ENCODE measurements at places on chromosomes 5 and 9.

GRCh38 chr5:11054014-11054413 is 293.0 kb upstream of the DAP start:
- DNase-seq = no peak

DNA sequence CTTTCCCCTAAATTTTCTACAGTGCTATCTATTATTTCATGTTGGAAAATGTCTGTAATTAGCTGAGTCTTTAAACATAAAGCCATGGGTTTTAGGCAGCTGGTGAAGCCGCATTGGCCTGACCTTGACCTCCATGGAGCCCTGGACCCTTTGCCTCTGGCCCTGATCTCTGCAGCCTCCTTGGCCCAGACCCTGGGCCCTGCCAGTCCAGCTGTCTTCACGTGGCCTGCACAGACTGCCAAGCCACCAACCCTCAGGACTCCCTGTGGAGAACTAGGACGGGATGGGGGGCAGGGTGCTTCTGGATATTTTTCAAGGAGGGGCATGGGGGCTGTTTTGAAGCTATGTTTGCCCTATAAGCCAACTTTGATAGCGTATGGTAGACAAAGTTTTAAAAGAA is 29.8 kb upstream of the PPARGC1B start:
- DNase-seq = no peak

GRCh38 chr5:139975306-139975705 is 67.8 kb downstream of the NRG2 start:
- no peak for DNase-seq

DNA sequence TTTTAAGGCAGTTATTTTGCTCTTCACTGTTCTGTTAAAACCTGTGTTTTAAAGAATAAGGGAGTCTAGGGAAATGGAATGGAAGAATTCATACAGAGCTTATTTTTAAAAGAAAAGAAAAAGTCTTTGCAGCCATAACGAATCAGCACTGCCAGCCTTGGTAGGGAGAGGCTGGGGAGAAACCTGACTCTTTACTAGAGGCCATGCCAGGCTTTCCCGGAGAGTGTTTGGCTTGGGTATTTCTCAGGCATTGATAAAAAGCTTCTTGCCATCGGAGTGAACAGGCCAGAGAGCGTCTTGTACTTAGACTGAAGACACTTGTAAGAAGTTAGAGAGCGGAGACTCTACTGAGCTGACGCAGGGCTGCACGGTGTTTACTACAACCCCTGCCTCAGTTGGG is 72.7 kb upstream of the NFIL3 start:
- DNase-seq = no peak

DNA sequence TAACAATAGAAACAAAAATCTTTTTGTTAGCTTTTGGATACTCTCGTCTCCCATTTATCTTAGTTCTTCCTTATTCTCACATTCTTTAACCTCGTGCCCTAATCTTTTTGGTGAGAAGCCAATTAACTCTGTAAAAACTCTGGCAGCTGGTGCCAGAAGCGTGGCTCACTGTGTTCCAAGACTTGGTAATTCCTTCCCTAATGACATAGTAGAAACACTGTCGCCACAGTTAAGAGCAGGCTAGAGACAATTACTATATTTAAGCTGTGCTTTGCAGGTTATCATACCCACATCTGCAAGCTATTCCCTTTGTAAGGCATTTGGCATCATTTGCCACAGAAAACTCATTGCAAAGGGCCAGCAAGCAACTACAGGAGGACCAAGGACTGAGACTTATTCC is 160.9 kb upstream of the PIK3R1 start:
- no peak for DNase-seq

- peak; percentile 19 for DNase-seq
These were observed 1573.4 kb downstream of the EFNA5 start for GRCh38 chr5:106097340-106097739.

DNA sequence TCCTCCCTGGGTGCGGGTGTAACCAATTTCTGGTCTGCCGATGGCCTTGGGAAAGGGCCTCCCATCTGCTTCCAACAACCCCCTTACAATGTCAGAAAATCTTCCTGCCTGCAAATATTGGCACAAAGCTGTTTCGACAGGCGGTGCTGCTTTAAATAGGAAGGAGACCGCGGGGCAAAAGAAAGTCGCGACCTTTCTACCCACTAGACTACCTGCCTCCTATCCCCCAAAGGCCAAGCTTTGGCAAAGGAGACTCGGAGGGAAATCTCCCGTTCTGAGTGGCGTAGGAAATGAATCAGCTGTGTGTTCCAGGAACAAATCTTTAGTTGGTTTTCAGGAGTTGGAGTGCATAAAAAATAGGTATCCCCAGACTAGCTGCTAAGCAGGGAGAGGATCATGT is 36.8 kb upstream of the NFIB start:
- DNase-seq = no peak

GRCh38 chr9:93646640-93647178 is 70.3 kb downstream of the PHF2 start:
- no peak for DNase-seq

DNA sequence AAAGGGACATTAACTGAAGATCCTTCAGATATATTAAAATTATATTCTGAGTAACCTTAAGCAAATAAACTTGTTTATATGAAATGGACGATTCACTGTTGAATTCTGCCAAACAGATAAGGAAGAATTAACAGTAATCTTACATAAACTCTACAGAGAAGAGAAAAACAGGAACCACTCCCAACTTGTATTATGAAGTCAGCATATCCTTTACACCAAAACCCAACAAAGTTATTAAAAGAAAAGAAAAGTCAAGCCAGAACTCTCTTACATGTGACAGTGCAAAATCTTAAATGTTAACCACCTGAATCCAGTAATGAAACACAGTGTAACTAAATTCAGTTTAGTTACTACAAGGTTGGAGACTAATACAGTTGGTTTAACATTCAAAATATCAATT is 185.8 kb downstream of the DEPDC1B start:
- no peak for DNase-seq

- DNase-seq = no peak
These were observed 71.8 kb downstream of the PRRT1B start for GRCh38 chr9:131616983-131617604.

DNA sequence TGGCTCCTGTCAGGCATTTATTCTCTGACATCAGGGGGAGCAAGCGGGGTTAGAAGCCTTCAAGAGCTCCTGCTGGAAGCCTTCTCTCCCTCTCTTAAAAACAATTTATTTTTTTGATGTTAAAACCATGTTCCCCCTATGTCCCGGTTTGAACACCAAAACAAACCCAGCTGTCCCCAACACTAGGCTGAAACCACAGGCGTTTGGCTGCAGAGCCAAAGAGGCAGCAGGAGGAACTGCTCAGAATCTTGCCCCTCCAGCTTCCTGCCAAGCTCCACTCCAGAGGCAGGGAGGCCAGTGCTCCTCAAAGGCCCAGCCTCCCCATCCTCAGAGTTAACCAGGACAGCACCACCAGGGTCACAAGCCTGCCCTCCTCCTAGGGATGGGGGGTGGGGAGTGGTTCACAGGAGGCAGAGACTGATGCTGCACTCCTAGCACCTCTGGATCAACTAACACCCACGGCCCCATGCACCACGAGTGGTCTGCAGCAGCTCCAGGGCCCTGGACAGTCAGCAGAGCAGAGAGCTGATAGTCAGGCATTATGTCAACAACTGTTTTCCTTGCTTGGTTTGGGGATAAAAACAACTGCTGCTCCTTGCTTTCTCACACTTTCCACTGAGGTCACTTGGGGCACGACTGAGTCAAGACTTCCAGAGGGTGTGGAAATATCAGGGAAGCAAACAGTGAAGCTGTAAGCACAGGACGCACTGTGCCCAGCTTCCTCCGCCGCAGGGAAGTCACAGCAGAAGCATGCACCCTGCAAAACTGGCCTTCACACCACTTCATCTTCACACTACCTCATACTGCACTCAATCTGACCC is 96.5 kb upstream of the ADRA1B start:
- no peak for DNase-seq

- no peak for DNase-seq
These were observed 190.5 kb downstream of the LURAP1L start for GRCh38 chr9:12965303-12965702.

DNA sequence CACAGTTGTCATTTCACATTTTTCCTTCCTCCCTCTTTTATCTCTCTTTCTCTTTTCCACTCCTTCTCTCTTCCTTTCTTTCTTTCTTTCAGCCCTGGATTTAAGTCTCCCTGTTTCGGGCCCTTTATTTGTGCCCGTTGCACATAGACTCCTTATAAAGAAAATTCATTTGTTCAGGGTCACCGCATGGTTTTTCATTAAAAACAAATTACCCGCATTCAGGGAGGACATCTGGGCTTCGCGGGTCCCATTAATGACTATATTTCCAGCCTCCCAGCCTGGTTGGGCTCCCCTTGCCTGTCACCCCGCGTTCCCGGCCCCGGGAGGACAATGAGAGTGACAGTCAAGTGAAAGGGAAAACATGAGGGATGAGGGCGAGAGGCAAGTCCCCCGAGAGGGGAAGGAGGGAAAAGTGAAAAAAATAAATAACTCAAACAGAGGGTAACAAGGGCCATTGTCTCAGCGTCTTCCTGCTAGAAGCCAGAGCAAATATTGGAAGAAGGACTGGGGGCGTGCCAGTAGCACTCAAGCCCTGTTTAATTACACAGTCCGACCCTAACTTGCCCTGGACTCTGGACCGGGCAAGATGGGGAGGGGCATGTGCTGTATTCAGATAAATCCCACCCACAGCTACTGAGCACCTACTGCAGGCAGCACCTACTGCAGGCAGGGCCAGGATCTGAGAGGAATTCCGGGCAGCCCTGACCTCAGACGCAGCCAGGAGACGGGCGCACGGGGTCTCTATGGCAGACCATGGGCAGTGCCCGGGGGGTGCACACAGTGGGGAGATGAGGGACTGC is 166.2 kb downstream of the PAX5 start:
- no peak for DNase-seq

DNA sequence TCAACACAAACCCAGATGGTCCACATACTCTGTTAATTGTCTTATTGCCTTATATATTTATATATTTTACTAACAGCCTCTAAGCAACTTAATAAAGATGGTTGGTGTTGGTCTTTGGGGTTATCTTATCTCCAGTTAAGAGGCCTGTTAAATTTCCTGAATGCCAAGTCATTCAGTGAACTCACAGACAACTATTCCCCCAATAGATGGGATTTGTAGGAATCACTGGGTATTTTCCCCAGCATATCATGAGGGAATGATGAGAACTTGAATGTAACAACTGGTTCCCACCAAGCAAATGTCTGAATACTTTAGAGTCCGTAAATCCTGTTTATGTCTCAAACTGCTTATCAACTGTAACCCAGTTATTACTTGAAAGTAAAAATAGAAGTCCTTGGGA is 42.7 kb upstream of the RETREG1 start:
- no peak for DNase-seq

- no peak for DNase-seq
These were observed 30.3 kb downstream of the IRX4 start for GRCh38 chr5:1852324-1852947.

DNA sequence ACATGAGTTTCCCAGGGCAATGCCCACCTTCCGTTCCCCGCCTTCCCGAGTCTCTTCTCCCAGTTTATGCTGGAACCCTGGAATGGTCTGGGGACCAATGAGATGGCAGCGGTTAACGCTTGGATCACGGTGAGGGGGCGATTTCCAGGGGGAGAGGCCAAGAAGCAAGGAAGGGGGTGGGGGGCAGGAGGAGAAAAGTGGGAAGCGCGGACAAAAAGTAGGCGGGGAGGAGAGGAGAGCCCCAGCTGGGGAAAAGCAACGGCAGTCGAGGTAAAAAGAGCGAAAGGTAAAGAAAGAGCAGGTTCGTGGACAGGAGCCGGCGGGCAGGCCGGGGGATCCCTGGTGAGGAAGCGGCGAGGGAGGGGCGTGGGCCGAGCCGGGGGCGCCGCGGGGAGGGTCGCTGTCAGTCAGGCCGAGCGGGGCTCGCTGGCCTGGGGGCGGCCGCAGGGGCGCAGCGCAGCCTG is 508 bp upstream of the SNCAIP start:
- DNase-seq = no peak

GRCh38 chr9:5553211-5553610 is 42.9 kb downstream of the PDCD1LG2 start:
- DNase-seq = peak; percentile 78

DNA sequence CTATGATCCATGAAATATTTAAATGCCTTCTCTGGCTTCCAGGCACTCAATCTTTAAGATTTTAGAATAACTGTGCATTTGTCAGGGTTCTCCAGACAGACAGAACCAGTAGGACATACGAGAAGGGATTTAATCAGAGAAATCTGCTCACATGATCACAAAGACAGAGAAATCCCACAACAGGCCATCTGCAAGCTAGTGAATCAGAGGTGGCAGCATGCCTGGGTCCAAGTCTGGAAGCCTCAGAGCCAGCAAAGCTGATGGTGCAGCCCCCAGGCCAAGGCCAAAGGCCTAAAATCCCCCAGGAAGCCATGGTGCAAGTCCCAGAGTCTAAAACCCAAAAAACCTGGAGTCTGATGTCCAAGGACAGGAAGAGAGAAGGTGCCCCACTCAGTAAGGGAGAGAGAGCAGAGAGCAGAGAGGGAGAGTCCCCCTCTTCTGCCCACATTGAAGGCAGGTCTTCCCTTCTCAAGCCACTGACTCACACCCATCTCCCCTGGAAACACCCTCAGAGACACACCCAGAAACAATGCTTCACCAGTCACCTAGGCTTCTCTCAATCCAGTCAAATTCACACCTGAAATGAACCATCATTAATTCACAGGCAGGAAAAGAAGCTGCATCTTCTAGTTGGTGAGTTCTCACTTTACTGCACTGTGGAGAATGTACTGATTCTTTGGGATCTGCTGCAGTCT is 48.7 kb downstream of the CAMSAP1 start:
- no peak for DNase-seq

- no peak for DNase-seq
These were observed 630.1 kb upstream of the KLF4 start for GRCh38 chr9:108119530-108120113.

- DNase-seq = no peak
These were observed 4.1 kb downstream of the NRARP start for GRCh38 chr9:137297966-137298365.

DNA sequence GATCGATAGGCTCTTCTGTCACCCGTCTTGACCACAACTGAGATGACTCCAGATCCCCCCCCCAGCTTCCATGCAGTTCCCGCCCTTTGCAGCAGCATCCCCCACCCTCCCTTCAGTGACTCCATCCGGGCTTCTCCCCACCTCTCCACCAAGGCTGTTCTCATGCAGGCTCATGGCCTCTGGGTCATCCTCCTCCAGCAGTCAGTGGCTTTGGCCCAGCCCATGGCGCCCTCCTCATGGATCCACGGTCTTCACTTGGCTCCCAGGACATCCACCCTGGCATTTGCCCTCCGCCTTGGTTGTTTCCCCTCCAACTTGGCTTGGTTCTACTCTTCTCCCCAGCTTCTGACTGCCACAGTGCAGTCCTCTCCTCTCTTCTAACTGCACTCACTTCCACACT is 96.7 kb upstream of the RUFY1 start:
- no peak for DNase-seq
